ENCODE measurements at places on chromosomes 12 and 14.

GRCh38 chr12:71810921-71811320, 28.6 kb upstream of the TBC1D15 start:
- no peak for DNase-seq

DNA sequence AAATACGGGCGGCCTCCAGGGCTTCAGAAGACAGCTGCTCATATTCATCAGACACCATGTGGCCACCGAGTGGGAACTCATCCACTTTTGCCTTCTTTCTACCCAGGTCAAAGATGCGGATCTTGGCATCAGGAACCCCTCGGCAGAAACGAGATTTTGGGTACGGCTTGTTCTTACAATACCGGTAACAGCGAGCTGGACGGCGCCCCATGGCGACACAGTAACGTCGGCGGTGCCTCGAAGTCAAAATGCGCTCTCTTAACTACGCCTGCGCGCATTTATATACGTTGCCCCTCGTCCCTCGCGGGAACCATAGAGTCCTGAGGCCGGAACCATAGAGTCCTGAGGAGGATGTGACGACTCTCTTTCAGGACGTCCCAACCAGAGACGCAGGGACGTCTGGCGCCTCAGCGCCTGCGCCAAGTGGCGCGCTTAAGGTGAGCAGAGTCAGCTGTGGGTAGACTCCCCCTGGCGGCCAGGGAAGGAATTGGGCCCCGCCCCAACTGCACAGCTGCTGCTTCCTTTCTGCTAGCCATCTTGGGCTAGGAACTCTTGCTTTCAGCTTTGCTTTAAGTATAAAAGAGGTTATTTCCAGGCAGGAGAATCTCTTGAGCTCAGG, at the start of gene RPL10L:
Gene RPL10L (minus strand): TSS at position 256 of the 619 bp plus-strand sequence. CDS start 45 bp downstream, at position 211.
- peak; percentile 6 for DNase-seq

DNA sequence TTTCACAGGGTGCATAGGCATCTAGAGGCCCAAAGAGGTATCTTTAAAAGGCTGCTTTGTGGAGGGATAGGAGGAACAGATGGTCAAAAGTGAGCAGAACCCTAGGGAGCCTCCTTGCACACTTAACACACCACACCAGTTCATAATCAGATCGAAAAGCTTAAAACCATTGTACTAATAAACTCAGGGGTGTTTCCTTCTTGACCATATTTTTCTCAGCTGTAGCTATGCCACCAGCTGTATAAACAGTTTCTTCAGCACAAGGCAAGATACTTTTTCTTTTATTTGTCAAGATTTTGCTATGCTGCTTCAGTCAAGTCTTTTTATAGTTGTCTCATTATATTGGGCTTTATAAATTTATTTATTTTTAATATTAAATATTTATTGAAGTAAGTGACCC, 88.7 kb downstream of the RIC8B start:
- DNase-seq: no peak

GRCh38 chr12:71303199-71303598, 136.4 kb upstream of the LGR5 start:
- DNase-seq: no peak

DNA sequence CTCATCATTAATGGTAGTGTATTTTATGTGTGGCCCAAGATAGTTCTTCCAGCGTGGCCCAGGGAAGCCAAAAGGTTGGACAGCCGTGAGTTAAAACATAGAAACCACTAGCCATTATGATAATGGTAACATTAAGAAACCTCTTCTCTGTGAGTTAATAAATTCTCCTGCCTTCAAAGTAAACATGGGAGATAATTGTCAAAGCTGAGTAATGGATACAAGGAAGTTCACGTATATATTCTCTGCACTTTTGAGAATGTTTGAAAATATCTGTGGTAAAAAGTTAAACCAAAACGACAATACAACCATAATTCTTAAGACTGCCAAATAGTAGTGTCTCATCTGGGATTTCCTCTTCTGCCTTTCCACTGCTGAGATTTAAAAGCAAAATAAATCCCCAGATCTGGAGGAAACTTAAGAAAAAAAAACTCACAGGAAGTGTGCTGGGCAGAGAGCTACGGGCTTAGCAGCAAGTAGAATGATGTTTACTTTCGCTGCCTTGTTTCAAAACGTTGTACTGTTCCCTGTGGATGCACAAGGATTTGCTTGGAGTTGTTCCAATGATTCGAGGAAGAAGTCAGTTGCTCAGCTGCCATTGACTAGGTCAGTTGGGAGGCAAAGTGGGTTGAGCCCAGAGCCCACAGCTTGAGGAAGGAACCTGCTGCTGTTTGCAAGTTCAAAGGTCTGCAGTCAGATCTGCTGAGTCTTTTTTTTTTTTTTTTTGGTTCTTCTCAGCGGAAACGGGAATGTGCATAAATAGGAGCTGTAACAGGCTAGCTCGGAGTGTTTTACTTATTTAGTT, 1.7 kb downstream of the TPCN1 start:
- DNase-seq: no peak
